ENCODE measurements at places on chromosomes 2 and 18.

- DNase-seq: no peak
Observed at GRCh38 chr2:200461846-200462710, 47.8 kb downstream of the KCTD18 start.

DNA sequence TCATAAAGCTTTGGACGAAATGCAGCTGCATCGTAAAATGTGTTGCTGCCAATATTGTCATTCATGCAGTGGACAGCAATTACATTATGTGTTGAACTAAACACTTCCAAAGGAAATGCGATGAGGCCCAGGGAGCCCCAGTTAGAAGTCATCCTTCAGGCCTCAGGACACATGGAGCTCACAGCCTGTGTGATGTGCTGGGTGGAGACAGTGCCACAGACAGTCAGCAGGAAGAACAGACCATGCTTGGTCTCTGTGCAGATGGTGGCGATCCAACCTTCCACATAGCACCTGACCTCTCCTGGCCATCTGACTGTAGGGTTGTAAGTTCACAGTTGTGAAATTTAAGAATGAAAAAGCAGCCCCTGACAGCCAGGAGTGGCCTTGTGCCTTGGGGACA, 118.3 kb upstream of the ALKAL2 start:
- DNase-seq: no peak

- DNase-seq: no peak
Observed at GRCh38 chr2:52356556-52356955, 1324.6 kb upstream of the NRXN1 start.

DNA sequence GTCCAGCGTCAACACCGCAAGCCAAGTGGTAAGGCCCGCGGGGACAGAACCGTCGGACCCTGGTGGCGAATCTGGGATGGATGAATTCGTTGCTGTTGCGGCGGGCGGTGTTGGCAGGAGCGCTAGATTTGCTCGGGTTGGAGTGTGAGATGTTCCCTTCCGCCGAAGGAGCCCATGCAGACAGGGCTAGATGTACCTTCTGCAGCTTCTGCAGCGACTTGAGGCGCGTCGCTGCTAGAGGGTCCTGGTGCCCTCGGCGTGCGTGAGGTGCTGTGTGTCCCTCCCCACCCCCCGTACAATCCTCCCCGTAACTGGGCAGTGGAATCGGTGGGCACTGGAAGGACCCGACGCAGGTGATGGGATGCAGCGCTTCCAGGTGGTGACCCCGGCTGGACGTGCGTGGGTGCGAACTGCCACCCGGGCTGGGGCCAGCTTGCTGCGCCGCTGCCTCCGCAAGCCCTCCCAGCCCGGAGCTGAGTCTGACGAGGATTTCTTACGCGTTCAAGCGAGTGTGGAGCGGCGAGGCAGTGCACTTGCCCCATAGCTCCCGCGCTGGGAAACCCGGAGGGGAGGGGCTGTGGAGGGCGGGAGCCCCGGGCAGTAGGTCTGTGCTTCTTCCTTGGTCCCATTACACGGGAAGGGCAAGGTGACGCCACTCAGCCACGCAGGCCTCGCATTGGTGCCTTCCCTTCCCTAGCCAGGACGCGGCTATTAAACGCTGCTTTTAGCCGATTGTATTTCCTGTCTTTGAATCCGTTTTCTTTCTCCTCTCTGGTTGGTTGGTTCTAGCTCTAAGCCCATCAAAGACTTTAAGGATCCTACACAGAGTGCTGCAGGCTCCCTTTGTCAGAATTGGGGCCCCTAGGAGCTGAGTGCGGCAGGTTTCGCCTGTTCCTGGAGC, 34.2 kb downstream of the CHRNA1 start:
- DNase-seq: no peak
